ENCODE measurements at places on chromosomes 11 and 22.

GRCh38 chr22:45211848-45212247 lies 28.8 kb downstream of the KIAA0930 start:
- H3K27me3 ChIP-seq: peaks cover 18% of the 10 kb centered on the region
- no peak overlapping the region for H3K27ac ChIP-seq
- DNase-seq: no peak
- H3K4me3 ChIP-seq: no peak overlapping the region
- no peaks in the 10 kb centered on the region for H3K36me3 ChIP-seq

DNA sequence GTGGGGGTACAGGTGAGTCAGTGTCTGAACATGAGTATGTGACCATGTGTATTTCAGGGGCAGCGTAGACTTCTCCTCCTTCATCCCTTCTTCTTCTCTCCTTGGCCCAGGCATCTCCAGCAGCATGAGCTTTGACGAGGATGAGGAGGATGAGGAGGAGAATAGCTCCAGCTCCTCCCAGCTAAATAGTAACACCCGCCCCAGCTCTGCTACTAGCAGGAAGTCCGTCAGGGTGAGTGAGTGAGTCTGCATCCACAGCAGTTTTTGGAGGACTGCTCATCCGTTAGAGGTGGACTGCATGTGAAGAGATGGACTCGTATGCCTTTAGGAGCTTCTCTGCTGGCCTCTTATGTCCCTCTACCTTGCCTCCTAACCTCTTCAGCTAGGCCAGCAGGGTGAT lies 15.6 kb downstream of the TUB start:
- no peak for DNase-seq
- H3K27me3 ChIP-seq: peaks cover 6% of the 10 kb centered on the region
- H3K36me3 ChIP-seq: peaks cover 18% of the 10 kb centered on the region
- no peak overlapping the region for H3K27ac ChIP-seq
- H3K4me3 ChIP-seq: no peak overlapping the region

DNA sequence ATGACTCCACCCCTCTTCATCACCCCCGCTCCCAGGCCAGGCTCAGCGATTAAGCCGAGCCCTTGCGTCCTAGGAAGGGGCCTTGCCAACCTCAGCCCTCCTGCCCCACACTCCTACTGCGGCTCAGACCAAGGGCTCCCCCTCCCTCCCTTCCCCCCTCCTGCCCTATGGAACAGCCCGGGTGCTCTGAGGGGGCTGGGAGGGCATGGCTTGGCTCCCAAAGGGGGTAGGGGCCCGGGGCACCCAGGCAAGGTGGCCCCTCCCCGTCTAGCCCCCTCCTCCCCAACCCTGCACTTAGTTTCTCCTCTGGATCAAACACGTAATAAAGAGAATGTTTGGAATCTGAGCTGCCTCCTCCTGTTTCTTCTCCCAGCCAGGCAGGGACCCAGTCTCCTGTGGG lies 6.3 kb downstream of the RCOR2 start:
- H3K4me3 ChIP-seq: peak overlapping the region; percentile 22
- no peak for DNase-seq
- no peaks in the 10 kb centered on the region for H3K27me3 ChIP-seq
- peaks cover 17% of the 10 kb centered on the region for H3K36me3 ChIP-seq
- peaks cover 85% of the 10 kb centered on the region for H3K4me1 ChIP-seq

GRCh38 chr11:4044976-4045646 lies 49.5 kb upstream of the RRM1 start:
- DNase-seq: no peak
- peak overlapping the region; percentile 89 for H3K27ac ChIP-seq
- peaks cover 6% of the 10 kb centered on the region for H3K4me1 ChIP-seq
- no peaks in the 10 kb centered on the region for H3K27me3 ChIP-seq
- H3K4me3 ChIP-seq: no peak overlapping the region

- H3K27me3 ChIP-seq: peaks cover 9% of the 10 kb centered on the region
- no peaks in the 10 kb centered on the region for H3K4me1 ChIP-seq
- H3K4me3 ChIP-seq: no peak overlapping the region
- no peak overlapping the region for H3K27ac ChIP-seq
Measured at GRCh38 chr11:88501541-88501940, 164.0 kb upstream of the CTSC start.

DNA sequence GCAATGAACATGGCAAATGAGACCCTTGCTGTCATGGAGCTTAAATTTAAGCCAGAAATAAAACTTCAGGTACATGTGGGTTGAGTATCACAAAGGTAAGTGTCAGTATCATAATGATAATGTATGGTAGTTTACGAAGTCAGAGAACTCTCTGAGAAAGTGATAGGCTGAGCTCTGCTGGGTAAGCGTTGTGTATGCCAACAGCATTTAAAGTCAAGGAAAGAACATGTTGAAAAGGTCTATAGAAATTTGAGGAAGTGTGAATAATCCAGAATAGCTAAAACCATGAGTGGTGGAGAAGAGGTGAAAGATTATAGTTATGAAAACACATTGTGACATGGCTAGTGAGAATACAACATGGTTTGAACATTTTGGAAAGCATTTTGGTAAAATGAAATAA lies 17.4 kb upstream of the CTSC start:
- no peak for DNase-seq
- H3K27ac ChIP-seq: no peak overlapping the region
- H3K4me3 ChIP-seq: no peak overlapping the region
- peaks cover 5% of the 10 kb centered on the region for H3K4me1 ChIP-seq
- H3K36me3 ChIP-seq: no peaks in the 10 kb centered on the region

DNA sequence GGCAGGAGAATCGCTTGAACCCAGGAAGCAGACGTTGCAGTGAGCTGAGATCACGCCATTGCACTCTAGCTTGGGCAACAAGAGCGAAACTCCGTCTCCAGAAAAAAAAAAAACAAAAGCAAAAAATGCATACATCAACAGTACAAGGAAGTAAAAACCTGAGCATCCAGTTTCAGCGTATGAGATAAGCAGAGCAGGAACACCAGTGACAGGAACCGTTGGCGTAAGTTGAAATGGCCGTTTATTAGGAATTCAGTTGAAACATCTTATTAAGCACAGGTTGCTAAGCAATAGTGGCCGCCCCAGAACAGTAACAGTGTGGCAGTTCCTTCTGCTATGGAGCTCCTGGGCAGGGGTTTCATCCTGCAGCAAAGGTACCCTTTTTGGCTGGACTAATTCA lies 4.0 kb upstream of the L3MBTL2 start:
- no peak overlapping the region for H3K4me3 ChIP-seq
- peaks cover 26% of the 10 kb centered on the region for H3K4me1 ChIP-seq
- peaks cover 82% of the 10 kb centered on the region for H3K27me3 ChIP-seq

DNA sequence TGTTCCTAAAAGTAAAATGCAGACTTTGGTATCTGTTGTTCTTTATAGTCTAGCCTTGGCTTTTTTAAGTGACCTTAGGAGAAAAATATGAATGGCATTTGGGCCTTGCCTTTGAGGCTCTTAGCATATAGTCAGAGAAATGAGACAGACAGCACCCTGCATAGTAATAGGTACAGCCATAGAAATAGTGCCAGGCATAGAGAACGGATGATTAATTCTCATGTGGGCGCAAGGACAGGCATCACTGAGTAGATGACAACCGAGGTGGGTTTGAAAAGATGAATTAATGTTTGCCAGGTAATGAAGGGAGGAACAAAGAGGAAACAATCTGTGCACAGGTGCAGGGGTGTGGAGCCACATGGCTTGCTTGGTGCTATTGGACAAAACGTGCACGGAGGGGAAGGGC lies 90.5 kb downstream of the BMAL1 start:
- H3K27me3 ChIP-seq: peaks cover 3% of the 10 kb centered on the region
- no peak for DNase-seq
- no peaks in the 10 kb centered on the region for H3K36me3 ChIP-seq
- no peak overlapping the region for H3K27ac ChIP-seq
- no peaks in the 10 kb centered on the region for H3K4me1 ChIP-seq

- H3K4me3 ChIP-seq: peak overlapping the region; percentile 99
- peak; percentile 63 for DNase-seq
- peak overlapping the region; percentile 97 for H3K27ac ChIP-seq
- peaks cover 26% of the 10 kb centered on the region for H3K4me1 ChIP-seq
Measured at GRCh38 chr11:77819921-77820564, 479 bp downstream of the RSF1 start.

DNA sequence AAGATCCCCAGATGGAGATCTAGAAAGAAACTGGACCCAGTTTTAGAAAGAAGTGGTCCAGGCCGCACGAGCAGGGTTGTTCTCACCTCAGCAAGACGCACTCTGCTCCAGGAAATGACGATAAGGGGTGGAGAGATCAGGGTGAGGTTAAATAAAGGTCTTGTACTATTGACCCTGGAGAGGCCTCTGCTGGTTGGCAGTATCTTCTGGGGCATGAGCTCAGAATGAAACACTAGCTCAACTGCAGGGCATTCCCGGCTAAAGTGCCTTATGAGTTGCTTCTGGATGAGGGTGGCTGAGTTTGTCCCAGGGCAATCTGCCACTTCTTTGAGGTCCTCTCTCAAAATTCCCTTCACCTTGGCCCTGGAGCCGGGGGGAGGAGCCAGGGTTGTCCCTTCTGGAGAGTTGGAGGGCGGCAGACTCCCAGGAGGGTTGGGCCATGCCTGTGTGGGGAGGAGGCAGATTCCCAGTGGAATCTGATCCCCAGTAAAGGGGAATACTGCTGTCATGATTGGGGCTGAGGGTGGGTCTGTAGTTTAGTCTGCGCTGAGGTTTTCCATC lies 10.9 kb downstream of the USP2 start:
- peaks cover 25% of the 10 kb centered on the region for H3K27me3 ChIP-seq
- H3K27ac ChIP-seq: no peak overlapping the region

GRCh38 chr11:126595560-126595959 lies 240.1 kb downstream of the ST3GAL4 start:
- peaks cover 6% of the 10 kb centered on the region for H3K27me3 ChIP-seq
- no peaks in the 10 kb centered on the region for H3K36me3 ChIP-seq
- H3K27ac ChIP-seq: no peak overlapping the region
- no peak overlapping the region for H3K4me3 ChIP-seq
- H3K4me1 ChIP-seq: peaks cover 58% of the 10 kb centered on the region
- no peak for DNase-seq

GRCh38 chr11:123145220-123145619 lies 49.8 kb downstream of the CLMP start:
- DNase-seq: no peak
- H3K4me1 ChIP-seq: peaks cover 57% of the 10 kb centered on the region
- peak overlapping the region; percentile 28 for H3K4me3 ChIP-seq
- peaks cover 3% of the 10 kb centered on the region for H3K27me3 ChIP-seq

GRCh38 chr11:65424205-65425104 lies 1.9 kb downstream of the NEAT1 start:
- no peaks in the 10 kb centered on the region for H3K36me3 ChIP-seq
- peaks cover 94% of the 10 kb centered on the region for H3K4me1 ChIP-seq

- no peaks in the 10 kb centered on the region for H3K36me3 ChIP-seq
- no peak overlapping the region for H3K27ac ChIP-seq
- no peaks in the 10 kb centered on the region for H3K27me3 ChIP-seq
- DNase-seq: no peak
Measured at GRCh38 chr11:10328314-10329098, 23.6 kb downstream of the ADM start.

DNA sequence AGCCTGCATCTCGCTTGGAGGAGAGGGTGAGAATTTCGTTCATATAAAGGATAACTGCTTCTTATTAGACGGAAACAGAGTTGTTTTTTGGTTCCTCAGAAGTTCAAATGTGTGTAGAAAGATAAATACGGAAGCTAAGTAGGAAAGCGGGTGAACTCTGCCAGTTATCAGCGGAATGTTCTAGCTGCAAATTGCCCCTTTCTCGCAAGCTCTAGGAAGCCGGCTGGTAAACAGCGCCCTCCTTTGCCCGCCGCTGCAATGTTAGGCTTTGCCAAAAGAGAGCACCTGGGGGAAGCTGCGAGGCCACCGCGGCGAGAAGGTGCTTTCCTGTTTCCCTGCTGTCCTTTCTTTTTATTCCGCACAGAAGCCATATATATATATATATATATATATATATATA lies 67.0 kb downstream of the IGLL5 start:
- H3K4me3 ChIP-seq: no peak overlapping the region
- DNase-seq: peak; percentile 56
- H3K27me3 ChIP-seq: peaks cover 81% of the 10 kb centered on the region
- H3K4me1 ChIP-seq: peaks cover 3% of the 10 kb centered on the region

DNA sequence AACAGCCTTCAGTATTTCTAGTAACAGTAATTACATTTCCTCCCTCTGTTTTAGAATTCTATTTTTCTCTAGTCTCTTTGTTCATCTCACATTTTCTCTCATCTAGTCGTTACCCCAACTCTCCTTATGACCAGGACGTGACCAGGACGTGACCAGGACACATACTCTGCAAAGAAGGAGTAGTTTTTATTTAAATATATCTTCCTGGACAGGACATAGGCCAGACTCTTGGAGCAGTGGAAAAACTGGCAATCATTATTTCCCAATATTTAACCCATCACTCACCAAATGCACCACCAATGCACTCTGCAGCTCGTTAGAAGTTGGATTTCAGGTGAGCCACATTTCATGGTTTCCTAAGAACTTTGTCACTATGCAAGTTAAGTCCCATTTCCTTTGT lies 40.3 kb upstream of the POGLUT3 start:
- peaks cover 49% of the 10 kb centered on the region for H3K4me1 ChIP-seq
- H3K27ac ChIP-seq: peak overlapping the region; percentile 88
- no peaks in the 10 kb centered on the region for H3K27me3 ChIP-seq
- peak overlapping the region; percentile 14 for H3K4me3 ChIP-seq
- H3K36me3 ChIP-seq: peaks cover 18% of the 10 kb centered on the region
- no peak for DNase-seq

GRCh38 chr11:13205486-13205885 lies 72.1 kb upstream of the BMAL1 start:
- peak overlapping the region; percentile 83 for H3K27ac ChIP-seq
- no peaks in the 10 kb centered on the region for H3K36me3 ChIP-seq
- DNase-seq: no peak
- peaks cover 8% of the 10 kb centered on the region for H3K27me3 ChIP-seq
- H3K4me3 ChIP-seq: no peak overlapping the region
- H3K4me1 ChIP-seq: peaks cover 29% of the 10 kb centered on the region

GRCh38 chr11:128759597-128759996 lies 65.7 kb downstream of the FLI1 start:
- no peak overlapping the region for H3K27ac ChIP-seq
- DNase-seq: no peak

DNA sequence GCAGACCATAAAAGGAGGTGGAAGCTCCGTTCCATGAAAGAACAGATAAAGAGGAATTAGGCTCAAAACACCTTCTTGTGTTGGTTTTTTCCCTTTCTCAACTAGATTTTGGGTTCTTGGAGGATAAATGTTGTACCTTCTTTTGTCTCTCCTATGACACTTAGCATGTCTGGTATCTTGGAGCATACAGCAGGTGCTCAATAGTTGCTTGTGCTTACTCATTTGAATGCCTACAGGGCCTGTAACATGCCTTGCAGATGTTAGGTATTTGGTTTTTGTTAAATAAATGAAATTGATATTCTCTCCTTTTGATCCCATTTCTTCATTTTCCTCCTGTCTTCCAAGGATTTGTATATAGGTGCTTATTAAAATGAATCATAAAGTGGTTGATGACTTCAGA lies 16.4 kb upstream of the PLET1 start:
- H3K4me1 ChIP-seq: peaks cover 11% of the 10 kb centered on the region
- no peak overlapping the region for H3K4me3 ChIP-seq
- H3K36me3 ChIP-seq: no peaks in the 10 kb centered on the region
- no peak overlapping the region for H3K27ac ChIP-seq
- DNase-seq: no peak

GRCh38 chr11:13761716-13762115 lies 93.2 kb downstream of the FAR1 start:
- H3K4me1 ChIP-seq: peaks cover 10% of the 10 kb centered on the region
- H3K27ac ChIP-seq: no peak overlapping the region
- H3K27me3 ChIP-seq: peaks cover 7% of the 10 kb centered on the region
- no peak overlapping the region for H3K4me3 ChIP-seq

Measured in nephron progenitor cell (in vitro differentiated cells).